SIG-M5 (cell line): ENCODE measurements at places on chromosomes 6 and 20.

GRCh38 chr6:108337721-108338120 lies 42.9 kb downstream of the AFG1L start:
- DNase-seq: no peak

GRCh38 chr6:139545206-139546105 lies 171.0 kb upstream of the CITED2 start:
- no peak for DNase-seq

GRCh38 chr6:168061269-168062210 lies 17.5 kb downstream of the FRMD1 start:
- DNase-seq: no peak

- no peak for DNase-seq
These were observed 59.6 kb upstream of the SPDEF start for GRCh38 chr6:34615574-34616226.

GRCh38 chr6:17281497-17282481 lies 628 bp downstream of the RBM24 start:
- DNase-seq: no peak

DNA sequence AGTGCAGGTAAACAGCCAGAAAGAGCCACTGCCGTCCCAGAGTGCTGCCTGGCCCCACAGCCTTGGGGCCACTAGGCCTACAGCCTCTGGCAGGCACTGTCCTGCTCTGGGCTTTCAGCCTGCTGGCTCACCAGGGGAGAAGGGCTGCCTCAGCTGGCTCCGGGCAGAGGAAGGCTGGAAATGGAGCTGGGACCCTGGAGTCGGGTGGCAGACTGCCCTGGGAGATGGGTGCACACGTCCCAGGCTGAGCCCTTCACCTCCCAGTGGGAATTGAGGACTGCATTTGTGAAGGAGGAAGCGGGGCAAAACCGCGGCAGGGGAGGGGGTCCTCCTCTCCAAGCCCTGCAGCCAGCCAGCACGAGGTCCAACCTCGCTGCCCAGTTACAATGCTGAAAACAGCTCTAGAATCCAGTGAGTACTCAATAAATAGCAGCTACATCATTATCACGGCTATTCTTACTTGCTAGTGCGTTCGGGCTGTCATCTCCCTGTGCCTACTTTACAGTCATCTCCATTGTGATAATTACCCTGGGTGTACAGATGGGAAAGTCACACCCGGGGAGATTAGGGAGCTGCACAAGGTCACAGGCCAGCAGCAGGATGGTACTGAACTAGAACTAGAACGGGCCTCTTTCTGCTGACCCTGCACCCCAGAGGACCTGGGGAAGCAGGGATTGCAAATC lies 13.1 kb downstream of the ACSS1 start:
- no peak for DNase-seq

GRCh38 chr20:17662333-17663039 lies 19.6 kb downstream of the RRBP1 start:
- no peak for DNase-seq

DNA sequence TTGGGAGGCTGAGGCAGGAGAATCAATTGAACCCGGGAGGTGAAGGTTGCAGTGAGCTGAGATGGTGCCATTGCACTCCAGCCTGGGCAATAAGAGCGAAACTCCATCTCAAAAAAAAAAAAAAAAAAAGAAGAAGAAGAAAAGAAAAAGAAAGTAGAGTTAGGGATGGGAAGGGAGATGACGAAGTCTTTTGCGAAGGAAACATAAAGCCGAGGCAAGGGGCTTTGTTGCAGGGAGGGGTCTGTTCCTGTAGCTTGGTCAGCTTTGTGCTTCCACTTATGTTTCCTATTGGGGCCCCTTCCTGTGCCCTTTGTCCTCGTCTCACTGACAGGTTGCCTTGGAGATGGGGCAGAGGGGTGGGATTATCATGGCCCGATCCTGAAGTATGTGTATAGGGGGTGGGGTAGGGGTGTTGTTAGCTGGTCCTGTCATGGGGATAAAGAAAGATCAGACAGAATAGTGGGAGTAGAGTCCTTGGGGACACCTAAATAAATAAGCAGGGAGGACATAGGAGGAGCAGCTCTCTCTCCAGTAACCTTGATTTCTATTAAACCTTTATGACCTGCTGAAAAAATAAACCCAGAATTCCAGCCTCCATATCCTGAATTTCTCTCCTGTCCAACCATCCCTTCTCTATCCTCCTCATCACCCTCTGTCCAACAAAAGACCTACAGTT lies 1.1 kb upstream of the CLIC1 start:
- peak; percentile 1 for DNase-seq

- DNase-seq: no peak
These were observed 51.8 kb upstream of the SYNJ2 start for GRCh38 chr6:157929765-157930319.

- DNase-seq: no peak
These were observed 140.3 kb downstream of the COL12A1 start for GRCh38 chr6:75065523-75065922.

GRCh38 chr6:134398453-134398852 lies 80.5 kb upstream of the SGK1 start:
- DNase-seq: no peak
